ENCODE measurements at places on chromosomes 5 and 9.

DNA sequence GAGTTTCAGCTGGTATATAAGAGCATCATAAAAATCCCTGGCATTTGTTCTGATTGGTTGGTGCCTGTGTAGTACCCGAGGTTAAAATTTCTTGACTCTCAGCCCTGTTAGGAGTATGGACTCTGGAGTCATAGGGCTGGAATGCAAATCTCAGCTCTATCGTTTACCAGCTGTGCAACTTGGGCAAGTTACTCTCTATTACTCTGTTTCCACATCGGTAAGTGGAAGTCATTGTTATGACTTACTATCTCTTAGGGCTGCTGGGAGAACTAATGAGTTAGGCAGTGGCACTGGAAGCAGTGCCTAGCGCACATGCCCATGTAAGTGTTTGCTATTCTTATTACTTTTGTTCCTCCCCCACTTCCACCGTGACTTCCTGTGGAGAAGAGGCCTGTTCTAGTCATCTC is 141.6 kb downstream of the BOD1 start:
- peak; percentile 92 for DNase-seq

GRCh38 chr9:116005205-116005604 is 148.4 kb upstream of the PAPPA start:
- DNase-seq = no peak

- DNase-seq = no peak
These were observed 37.0 kb upstream of the VDAC1 start for GRCh38 chr5:134041570-134042411.

GRCh38 chr9:93809204-93809940 is 145.8 kb downstream of the BARX1 start:
- DNase-seq = no peak

Measured in fibroblast of skin of back (primary cell).